Stimulated activated CD4-positive, alpha-beta T cell treated with anti-CD3 and anti-CD28 coated beads, Interleukin-4, amount 100 ng/mL, for 1 hour (primary cell): ENCODE measurements at places on chromosomes 4 and X.
A peak's percentile ranks its signal among the peaks of the same experiment; 100 is the strongest.

DNA sequence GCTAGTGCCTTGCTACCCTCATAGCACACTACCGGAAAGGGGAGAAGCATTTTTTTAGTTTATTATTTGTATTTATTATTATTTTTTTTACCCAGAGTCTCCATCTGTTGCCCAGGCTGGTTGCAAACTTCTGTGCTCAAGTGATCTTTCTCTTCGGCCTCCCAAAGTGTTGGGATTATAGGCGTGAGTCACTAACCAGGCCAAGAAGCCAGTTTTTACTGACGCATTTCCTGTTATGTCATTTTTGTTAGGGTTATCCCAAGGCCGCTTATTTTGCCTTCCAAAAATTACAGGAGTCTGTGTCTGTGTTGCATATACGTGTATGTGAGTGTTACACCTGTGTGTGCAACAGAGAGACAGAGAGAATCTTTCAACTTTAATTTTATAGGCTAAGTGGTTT is 404.5 kb downstream of the GBA3 start:
- DNase-seq: no peak

- no peak for DNase-seq
Observed at GRCh38 chr4:113646442-113646822, 115.1 kb downstream of the CAMK2D start.

DNA sequence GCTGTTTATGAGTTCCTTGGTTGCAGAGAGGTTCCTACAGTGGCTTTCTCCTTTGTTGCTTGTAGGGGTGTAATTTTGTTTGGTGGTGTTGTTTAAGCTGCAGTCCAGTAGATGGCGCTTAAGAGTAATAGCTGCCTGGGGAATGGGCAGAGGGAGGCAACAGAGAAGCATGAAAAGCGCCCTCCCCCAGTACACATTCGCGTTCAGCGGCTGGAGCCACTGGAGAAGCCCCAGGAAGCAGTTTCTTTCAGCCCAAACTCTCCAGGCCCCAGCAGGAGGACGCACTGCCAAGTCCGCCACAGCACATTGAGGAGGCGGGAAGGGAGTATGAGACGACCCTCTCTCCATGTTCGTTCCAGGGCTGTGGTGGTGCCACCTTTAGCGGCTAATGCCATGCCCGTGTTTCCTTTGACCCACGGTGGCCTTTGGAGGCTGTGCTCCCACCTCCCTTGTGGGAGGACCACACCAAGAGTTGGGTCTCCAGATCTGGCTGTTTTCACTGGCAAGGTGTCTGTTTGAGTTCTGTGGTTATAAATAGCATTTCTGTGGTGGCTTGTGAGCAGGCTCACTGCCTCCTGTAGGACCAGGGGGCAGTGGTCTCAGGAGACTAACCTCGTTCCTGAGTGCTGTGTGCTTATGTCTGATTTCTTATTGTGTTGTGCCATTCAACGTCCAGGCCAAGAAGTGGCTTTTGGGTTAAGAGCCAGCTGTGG is 252.3 kb downstream of the ARHGAP10 start:
- DNase-seq: no peak

GRCh38 chr4:1363513-1363912 is 16.5 kb downstream of the UVSSA start:
- DNase-seq: no peak

GRCh38 chrX:150364347-150365050 is 1.4 kb downstream of the MAMLD1 start:
- DNase-seq: peak; percentile 29

DNA sequence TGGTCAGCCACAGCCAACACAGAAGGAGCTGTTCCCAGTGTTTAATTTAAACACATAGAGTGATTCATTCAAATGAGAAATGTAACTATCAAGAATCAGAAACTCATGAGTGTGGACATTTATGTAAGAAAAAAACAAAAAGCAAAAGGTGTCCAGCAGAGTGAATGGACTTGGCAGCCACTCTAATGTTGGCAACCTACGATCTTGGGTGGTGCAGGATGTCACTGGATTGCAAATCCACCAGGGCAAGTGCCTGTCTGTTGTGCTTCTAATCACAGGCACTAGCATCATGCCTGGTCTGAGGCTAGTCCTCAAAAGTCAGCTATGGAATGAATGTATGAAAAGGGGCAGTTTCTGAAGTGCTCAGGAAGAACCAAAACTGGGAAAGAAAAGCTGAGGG is 277.7 kb upstream of the CLNK start:
- no peak for DNase-seq

GRCh38 chr4:127686658-127687057 is 43.5 kb upstream of the SLC25A31 start:
- no peak for DNase-seq

DNA sequence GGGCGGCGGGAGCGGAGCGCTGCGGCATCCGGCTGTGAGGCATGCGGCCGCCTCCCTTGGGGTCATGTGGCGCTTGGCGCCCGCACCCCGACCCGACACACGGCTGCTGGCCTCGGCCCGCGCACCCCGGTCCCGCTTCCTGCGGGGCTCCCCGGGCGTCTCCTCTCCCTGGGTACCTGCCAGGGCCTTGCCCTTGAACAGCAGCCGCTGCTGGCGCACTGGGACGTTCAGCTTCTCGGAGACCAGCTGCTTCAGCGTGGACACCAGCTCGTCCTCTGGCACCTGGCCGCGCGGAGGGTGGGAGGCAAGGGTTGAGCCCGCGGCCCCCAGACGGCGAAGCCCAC is 391 bp downstream of the UBL4A start:
- peak; percentile 28 for DNase-seq

DNA sequence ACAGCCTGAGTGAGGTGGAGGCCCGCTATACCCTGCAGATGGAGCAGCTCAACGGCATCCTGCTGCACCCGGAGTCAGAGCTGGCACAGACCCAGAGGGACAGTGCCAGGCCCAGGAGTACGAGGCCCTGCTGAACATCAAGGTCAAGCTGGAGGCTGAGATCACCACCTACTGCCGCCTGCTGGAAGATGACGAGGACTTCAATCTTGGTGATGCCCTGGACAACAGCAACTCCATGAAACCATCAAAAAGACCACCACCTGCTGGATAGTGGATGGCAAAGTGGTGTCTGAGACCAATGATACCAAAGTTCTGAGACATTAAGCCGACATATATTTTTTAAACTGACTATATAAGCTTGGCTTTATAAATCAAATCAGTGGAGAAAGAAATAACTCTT is 73.3 kb upstream of the HHIP start:
- DNase-seq: no peak

GRCh38 chr4:41133454-41134018 is 80.8 kb downstream of the APBB2 start:
- DNase-seq: no peak

- DNase-seq: no peak
Observed at GRCh38 chrX:12970691-12971202, 4.2 kb upstream of the TMSB4X start.

- no peak for DNase-seq
Observed at GRCh38 chr4:122212880-122213279, 60.7 kb downstream of the BLTP1 start.

GRCh38 chr4:187166886-187167512 is 443.3 kb upstream of the FAT1 start:
- DNase-seq: no peak

- DNase-seq: no peak
Observed at GRCh38 chr4:41747230-41748055, 1.1 kb downstream of the PHOX2B start.

- DNase-seq: no peak
Observed at GRCh38 chrX:35557916-35558315, 240.2 kb upstream of the MAGEB16 start.

- no peak for DNase-seq
Observed at GRCh38 chr4:78207951-78208350, 150.8 kb downstream of the FRAS1 start.

- no peak for DNase-seq
Observed at GRCh38 chr4:121330180-121330665, 50.6 kb downstream of the QRFPR start.

DNA sequence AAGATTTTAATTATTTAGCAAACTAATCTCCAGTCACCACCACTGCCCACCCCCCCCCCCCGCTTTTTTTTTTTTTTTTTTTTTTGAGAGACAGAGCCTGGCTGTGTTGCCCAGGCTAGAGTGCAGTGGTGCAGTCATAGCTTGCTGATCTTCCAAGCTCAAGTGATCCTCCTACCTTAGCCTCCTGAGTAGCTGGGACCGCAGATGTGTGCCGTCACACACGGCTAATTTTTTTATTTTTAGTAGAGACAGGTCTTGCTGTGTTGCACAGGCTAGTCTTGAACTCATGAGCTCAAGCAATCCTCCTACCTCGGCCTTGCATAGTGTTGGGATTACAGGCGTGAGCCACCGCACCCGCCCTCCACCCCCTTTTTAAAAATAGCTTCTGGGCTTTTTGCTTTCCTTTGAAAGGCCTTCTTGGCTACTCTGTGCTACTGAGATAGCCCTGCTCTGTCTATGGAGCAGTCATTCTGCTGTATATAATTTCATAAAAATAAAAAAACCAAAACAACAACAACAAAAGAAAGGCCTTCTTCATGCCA is 18.7 kb downstream of the TXLNG start:
- DNase-seq: no peak
